ENCODE measurements at places on chromosomes 3 and 15.

DNA sequence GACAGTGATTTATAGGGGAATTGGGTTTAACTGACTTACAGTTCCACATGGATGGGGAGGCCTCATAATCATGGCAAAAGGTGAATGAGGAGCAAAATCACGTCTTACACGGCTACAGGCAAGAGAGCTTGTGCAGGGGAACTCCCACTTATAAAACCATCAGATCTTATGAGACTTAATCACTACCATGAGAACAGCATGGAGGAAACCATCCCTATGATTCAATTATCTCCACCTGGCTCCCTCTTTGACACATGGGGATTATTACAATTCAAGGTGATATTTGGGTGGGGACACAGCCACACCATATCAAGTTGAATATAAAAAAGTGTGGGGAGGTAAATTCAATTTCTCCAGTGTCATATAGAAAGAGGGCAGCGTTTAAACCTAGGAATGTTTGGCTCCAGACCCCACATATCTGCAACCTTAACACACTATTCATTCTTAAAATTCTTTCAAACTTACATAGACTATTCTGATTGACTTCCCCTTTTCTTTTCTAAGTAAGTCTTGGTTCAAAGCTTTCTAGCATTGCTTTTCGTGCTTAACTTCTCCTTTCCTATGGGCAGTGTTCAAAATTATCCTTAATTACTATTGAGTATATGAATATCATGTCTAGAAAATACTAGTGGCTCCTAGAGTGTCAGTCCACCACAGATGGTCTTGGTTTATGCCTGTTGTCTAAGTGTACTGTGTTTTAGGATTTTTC is 446.7 kb upstream of the GBE1 start:
- DNase-seq, result no peak

DNA sequence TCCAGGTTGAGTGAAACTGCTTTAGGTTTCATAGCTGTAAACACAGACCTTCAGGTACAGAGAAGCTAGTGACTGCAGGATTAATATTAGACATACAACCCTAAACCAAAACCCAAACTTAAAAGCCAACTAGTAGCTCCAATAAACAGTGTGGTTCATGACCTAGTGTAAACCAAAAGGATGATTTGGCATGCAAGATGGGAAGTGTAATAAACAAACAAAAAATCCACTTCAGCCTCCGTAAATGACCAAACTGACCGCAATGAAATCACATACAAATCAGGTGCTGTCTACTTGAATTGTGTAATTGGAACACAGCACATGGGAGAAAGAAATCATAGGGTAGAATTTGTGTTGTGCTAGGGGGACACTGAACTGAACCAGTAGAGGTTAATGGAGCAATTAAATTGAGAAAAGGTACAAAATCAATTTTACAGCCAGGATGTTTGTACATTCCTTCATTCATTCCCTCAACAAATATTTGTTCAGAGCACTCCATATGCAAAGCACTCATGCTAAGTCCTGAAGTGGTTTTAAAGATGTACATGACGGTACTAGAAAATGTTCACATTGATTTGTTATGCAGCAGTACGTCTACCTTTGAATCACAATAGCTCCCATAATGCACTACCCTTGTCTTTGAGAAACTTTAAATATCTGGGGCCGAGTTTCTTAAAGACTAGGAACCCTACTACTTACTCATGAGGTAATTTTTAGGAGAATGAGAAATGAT is 21.4 kb upstream of the CHST2 start:
- DNase-seq, result no peak

- no peak for DNase-seq
Measured at GRCh38 chr3:12681943-12682390, 18.1 kb upstream of the RAF1 start.

- no peak for DNase-seq
Measured at GRCh38 chr3:157533298-157534070, 30.3 kb upstream of the VEPH1 start.
